ENCODE measurements at places on chromosomes 5 and 9.

- DNase-seq, result peak; percentile 68
Measured at GRCh38 chr5:151671950-151672349, 14.8 kb downstream of the SPARC start.

DNA sequence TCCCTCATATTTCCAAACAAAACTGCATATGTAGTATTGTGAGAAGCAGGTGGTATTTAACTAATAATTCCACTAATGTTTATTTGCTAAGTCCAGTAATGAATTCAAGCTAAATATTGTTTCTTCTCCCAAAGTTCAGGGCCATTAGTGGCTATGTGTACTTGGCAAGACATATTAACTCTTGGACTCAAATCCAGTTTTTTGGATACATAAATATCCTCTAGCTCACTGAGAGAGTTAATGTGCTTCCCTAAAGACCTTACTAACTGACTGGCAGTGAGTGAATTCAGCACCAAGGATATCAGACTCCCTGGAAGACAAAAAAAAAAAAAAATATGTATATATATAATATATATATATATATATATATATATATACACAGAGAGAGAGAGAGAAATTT lies 214.1 kb downstream of the RAB3C start:
- DNase-seq, result no peak

DNA sequence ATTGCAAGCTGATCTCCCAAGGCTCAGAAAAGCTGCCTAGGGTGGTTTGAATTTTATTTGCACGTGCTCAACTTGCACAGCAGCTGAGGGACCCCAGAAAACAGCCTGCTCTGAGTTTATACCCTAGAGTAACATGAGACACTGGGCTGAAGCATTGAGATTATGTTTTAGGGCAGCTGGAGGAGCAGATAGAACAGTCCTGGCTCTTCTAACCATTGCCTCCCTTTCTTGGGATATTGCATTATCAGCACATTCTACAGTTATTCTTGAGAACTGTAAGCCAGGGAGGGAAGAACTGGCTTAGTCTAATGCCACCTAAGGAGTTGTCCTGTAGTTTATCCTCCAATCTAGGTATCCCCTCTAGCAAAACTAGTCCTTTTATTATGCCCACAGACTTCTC lies 10.3 kb downstream of the SMC2 start:
- DNase-seq, result no peak

GRCh38 chr9:120846906-120847305 lies 4.2 kb upstream of the PSMD5 start:
- DNase-seq, result peak; percentile 35

DNA sequence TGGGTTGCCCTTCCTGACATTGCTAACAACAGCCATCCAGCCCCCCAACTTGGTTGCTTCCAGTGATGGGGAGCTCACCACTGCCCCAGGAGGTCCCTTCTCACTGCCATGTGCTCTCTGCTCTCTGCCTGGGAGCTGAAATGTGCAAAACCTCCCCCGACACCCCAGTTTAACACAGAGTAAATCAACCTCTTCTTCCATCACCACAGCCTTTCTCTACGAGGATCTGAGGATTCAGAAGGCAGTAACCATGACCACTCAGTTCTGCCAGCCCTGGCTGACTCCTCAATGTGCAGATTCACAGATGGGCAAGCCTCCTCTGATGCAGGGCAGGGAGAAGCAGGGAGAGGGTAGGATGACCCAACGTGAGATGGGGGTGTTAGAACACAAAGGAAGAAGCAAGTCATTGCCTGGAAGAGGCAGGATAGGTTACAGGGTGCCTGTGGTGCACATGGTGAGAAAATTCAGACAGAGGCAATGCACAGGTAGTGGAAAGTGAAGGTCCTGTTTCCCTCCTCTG lies 185.0 kb downstream of the DAB2IP start:
- DNase-seq, result no peak
